Left lung (tissue), 14 donors: ENCODE measurements at places on chromosomes 3 and 15. TPM values are rescaled to one million over a fixed set of nuclear protein-coding genes. Genes with fewer than 3 reads are reported as not detected.

SCN11A gene
- polyA plus RNA-seq, result 1.3 TPM

SLC28A1 gene
- 0.23 TPM for polyA plus RNA-seq

KLHL6 gene
- 1.7 TPM for polyA plus RNA-seq

SEMA7A gene
- 6.6 TPM for polyA plus RNA-seq

DNA sequence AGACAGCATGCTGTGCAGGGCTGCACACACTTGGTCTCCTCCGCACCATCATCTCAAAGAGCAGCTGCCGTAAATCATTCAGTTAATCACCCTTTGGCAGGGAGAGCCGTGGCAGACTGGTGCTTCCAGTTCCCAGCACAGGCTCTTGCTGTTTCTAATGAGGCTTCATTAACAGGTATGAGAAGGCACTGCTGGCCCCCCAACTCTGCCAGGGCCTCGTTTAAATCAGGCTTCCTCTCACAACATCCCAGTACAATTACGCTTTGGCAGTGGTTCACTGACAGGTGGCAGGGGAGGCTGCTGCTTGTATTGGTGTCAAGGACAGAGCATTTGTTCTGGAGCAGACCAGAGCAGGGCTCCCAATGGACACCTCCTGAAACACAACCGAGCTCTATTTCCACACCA, 77.1 kb downstream of the BFSP2 start:
- DNase-seq, result no peak

GRCh38 chr3:124783696-124784095, 53.4 kb downstream of the UMPS start:
- no peak for DNase-seq

- DNase-seq, result no peak
Measured at GRCh38 chr3:20245781-20246180, 59.8 kb upstream of the SGO1 start.

GRCh38 chr3:117695871-117696645, 986.5 kb downstream of the TUSC7 start:
- no peak for DNase-seq

DNA sequence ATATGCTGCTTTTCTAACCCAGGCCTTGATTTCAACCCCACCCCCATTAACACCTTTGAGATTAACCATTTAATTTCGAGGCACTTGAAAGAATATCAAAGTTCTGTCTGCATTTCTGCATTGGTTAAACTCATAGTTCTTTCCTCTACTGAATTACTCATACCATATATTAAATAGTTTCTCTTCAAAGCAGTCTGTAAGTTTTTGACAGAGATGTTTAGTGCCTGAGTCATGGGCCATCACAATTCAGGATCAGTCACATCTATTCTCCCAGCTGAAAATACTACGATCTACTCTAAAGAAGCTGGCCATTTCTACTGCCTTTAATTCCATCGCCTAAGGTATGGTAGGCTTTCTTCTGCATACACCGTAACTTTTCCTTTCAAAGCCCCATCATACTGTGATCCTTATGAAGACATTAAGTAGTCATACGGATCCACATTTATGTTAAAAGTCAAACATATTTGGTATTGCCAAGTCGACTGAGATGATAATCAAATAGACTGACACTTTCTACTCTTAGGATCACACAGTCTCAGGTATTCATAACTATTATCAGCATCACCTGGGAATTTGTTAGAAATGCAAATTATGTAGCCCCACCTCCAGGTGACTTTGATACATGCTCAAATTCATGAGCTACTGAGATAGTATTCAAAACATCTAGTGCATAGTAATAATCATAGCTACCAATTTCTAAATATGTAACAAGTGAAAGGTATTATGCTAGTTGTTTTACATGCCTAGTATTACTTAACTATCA, 489.4 kb upstream of the IL12A start:
- DNase-seq, result no peak

- DNase-seq, result no peak
Measured at GRCh38 chr3:16875876-16876550, 8.7 kb upstream of the PLCL2 start.

DNA sequence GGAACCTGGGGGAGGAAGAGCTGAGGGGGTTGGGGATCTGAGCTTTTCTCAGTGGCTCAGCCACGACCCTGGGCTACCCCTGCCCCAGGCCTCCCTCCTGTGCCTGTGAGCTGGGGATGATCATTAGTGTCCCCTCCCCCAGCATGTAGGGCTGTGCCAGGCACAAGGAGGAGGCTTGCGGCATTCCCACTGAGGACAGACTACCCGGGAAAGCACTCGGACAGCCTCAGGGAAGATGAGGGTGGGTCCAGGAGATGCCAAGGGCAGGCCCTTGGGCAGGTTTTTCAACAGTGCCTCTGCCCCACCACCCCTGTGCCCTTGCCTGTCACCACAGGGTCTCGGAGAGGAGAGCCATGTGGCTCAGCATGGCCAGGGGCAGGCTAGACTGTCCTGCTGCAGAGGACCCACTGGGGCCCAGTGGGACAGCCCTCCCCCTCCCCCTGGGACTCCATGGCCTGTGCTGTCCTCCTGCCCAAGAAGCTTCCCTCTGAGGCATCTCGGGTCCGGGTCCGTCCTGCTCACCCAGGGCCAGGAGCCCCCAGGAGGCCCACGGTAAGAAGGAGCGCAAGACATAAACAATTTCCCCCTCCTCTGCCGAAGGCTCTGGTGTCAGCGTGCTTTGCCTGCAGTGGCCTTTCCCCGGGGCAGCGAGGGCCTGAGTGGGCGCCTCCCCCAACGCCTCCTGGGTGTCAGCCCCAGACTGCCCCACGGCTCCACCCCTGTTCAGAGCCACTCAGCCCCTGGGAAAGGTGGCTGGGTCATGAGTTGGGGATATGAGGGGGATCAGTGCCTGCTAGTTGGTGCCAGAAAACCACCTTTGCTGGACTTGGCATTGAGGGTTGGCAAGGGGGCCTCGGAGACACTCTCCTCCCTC, 192.5 kb downstream of the GOLGA6L6 start:
- no peak for DNase-seq

- DNase-seq, result no peak
Measured at GRCh38 chr3:66304293-66304692, 83.5 kb downstream of the SLC25A26 start.
